ELR (cell line): ENCODE measurements at places on chromosomes 1 and 21.

GRCh38 chr1:219041141-219041540 lies 132.5 kb upstream of the LYPLAL1 start:
- peak; percentile 88 for DNase-seq

GRCh38 chr1:37948841-37949240 lies 2.0 kb upstream of the INPP5B start:
- no peak for DNase-seq

DNA sequence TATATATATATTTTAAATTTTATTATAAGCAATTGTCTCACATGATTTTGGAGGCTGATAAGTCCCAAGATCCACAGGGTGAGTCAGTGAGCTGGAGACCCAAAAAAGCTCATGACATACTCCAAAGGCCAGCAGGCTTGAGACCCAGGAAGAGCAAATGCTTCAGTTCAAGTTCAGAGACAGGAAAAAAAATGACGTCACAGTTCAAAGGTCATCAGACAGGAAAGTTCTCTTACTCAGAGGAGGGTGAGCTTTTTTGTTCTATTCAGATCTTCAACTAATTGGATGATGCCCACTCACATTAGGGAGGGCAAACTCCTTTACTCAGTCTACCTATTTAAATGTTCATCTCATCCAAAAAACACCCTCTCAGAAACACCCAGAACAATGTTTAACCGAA lies 18.2 kb downstream of the RXRG start:
- DNase-seq: no peak

DNA sequence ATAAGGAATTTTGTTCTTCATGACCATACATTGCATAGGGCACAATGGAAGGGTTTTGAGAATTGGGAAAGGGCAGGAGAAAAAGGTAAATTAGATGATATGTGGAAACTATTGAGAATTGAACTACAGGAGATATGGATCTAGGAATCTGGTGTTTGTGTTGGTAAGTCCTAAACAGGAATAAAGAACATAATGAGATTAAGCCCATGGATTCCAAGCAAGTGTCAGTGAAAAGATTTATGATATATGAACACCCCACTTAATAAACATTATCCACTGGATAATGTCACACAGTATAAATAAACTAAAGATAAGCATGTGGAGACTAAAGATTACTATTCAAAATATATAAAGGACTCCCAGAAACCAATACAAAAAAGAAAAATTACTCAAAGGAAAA lies 98.2 kb downstream of the TNFSF18 start:
- no peak for DNase-seq

DNA sequence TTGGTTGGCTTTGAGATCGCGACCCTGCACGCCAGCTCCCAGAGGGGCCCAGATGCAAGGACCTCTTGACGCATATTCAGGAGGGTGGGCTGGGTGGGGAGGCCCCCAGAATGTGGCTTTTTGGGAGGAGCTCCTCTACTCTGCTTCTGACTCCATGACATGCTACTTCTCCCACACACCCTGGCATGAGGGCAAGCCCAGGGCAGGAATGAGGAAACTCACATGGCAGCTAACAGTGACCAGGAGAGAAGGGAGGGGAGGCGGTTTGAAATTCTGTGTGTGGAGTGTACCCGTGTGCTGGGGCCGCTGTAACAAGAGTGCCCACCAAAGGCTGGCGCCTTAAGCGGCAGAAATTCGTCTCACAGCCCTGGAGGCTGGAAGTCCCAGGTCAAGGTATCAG lies 61.3 kb upstream of the GPR153 start:
- DNase-seq: no peak

DNA sequence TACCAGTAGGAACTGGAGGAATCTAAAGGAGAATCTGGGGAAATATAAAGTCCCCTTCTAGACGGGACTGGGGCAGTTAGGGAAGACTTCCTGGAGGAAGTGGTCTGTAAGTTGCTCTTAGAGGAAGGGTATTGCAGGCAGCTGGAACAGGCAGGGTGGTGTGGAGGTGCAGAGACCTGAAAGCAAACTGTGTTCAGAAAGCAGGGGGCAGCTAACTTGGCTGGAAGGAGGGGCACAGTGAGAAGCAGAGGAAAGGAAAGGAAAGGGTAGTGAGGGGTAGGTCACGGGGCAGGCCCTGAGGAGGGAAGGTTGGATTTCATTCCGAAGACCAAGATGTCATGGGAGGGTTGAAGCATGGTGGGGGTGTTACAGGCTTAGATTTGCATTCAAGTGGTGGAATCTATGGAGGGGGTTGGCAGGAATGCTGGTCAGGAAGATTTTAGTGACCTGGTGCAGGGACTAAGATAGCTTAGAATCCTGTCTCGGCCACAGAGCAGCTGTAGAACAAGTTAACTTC lies 240.7 kb downstream of the FOXD2 start:
- DNase-seq: no peak

- no peak for DNase-seq
These were observed 7.2 kb upstream of the WARS2 start for GRCh38 chr1:119147661-119148090.

- DNase-seq: no peak
These were observed 265.5 kb upstream of the RGS18 start for GRCh38 chr1:191892716-191893115.

DNA sequence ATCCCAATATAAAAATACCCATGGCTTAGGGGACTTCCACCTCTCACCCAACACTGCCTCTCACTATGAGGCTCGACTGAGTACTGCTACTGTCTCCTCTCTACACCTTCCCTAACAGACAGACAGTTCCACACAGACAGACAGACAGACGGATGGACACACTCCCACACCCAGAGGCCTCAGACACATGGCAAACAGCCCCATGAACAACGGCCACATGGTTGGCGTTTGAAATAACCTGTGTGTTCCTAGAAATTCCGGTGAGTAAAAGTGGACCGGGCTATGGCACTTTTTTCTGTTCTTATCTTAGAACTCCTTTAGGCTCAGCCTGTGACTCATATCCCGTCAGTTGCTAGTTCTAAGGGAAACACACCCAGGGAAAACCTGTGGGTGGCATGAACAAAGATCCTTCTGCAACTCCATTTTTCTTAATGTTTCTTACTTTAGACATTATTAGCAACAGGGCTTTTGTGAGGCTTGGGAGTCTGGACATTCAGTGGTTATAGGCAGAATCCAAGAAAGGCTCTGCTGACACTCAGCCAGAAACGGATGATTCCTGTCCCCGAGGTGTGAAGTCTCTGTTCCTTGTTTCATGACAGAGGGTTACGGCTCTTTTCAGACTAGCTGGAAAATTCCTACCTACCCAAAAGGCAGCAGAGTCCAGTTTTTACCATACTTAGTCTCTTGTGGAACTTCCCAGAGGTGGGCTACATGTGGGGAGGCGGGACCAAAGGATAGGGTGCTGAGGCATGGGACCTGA lies 90.5 kb upstream of the TLR5 start:
- peak; percentile 95 for DNase-seq

GRCh38 chr1:87330885-87331364 lies 2.2 kb downstream of the LMO4 start:
- no peak for DNase-seq

DNA sequence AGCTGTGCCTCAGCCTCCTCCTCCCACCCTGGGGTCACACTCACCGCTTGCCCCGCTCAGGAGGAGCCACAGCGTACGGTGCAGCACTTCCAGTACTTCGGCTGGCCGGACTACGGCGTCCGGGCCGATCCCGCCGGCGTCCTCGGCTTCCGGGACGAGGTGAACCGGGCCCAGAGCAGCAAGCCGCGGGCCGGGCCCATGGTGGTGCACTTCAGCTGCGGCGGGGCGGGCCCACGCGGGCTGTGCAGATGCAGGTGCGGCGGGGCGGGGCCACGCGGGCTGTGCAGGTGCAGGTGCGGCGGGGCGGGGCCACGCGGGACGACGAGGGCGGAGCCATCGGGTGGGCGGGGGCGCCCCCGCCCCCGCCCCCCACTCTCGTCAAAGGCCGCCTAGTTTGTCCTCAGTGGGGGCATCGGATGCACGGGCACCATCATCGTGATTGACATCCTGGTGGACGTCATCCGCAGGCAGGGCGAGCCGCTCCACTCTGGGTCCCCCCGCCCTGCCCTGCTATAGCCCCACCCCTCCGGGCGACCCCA lies 5.5 kb downstream of the RNF223 start:
- no peak for DNase-seq

- DNase-seq: no peak
These were observed 39.0 kb downstream of the ST7L start for GRCh38 chr1:112579801-112580510.

GRCh38 chr1:209692745-209693504 lies 11.7 kb upstream of the HSD11B1 start:
- DNase-seq: peak; percentile 91

- DNase-seq: no peak
These were observed 156.4 kb downstream of the PTPRU start for GRCh38 chr1:29392486-29393450.

GRCh38 chr1:155166471-155167165 lies 6.5 kb downstream of the KRTCAP2 start:
- DNase-seq: no peak
